HS-5 (cell line): ENCODE measurements at places on chromosomes 7 and 10.

DNA sequence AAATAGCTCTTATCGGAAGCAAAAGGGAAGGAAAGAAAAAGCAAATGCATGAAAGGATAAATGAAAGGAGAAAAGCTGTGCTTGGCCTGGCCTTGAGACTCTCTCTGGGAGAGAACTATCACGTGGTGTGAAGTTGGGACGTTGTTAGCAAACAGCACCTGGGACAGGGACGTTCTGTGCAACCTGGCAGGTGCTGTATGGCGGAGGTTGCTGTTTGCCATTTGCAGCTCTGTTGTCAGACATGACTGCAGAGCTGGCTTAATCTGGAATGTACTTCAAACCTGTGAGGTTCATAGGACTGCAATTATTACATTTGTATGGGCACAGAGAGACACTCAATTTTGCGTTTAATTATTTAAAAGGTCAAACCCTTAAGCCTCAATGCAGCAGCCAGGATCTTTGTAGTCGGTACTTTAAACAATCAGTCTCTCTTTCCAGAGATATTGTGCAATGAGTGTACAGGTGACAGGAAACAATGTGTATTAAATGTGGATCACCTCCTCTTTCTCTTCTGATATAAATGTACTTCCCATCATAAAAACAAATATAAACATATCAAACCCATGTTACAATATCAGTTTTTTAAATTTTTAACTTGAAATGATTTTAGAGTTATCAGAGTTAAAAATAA is 800.5 kb upstream of the KCND2 start:
- no peak for DNase-seq

DNA sequence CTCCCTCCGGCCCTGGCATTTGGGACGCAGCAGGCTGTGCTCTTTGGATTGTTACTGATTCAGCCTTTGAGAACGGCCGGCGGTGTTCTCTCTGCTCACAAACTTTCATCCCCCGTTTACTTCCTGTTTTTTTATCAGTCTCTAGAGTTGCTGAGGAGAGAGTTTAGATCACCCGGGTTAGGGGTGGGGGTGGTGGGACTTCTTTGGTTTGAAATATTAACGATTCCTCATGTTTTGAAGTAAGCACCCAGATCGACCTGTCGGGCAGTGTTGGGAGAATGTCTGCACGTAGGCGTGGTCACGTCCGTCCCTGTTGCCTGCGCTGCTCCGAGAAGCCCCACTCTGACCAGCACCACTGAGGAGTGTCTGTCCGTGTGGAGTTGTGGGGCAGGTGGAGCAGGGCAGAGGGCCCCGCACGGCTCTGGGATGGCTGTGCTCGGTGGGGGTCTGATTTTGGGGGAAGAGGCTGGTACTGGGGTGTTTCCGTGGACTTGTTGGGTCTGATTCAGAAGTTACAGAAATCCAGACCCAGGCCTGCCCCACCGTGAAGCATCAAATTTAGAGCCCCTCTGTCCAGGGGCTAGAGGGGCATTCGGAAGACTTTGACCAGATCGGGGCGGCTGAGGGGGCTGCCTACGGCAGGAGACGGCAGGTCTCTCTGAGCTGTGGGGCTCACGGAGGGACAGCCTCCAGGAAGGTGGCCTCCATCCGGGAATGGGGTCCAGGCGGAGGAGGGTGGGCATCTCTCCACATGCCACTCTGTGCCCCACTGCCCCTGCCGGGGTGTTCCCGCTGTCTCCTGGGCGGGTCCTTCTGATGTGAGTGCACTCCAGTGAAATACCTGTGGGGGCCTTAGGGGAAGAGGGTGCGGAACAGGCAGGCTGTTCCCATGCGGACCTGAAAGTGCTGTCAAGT is 7.4 kb downstream of the INPP5A start:
- DNase-seq, result no peak

- DNase-seq, result no peak
Observed at GRCh38 chr7:8988267-8988666, 554.9 kb downstream of the NXPH1 start.

DNA sequence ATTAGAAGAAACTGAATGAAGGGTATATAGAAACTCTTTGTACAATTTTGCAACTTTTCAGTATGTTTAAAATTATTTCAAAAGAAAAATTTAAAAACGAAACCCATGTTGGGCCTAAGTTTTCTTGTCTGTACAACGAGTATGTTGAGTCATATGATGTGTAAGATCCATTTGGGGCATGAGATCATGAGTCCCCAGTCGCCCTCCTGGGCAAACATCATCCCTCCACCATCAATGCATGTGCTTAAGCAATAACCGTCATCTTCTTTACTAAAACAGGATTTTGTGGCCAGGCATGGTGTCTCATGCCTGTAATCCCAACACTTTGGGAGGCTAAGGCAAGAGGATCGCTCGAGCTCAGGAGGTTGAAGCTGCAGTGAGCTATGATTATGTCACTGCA is 54.2 kb upstream of the CDCA7L start:
- peak; percentile 80 for DNase-seq

GRCh38 chr7:83936056-83936708 is 258.4 kb downstream of the SEMA3A start:
- DNase-seq, result no peak

DNA sequence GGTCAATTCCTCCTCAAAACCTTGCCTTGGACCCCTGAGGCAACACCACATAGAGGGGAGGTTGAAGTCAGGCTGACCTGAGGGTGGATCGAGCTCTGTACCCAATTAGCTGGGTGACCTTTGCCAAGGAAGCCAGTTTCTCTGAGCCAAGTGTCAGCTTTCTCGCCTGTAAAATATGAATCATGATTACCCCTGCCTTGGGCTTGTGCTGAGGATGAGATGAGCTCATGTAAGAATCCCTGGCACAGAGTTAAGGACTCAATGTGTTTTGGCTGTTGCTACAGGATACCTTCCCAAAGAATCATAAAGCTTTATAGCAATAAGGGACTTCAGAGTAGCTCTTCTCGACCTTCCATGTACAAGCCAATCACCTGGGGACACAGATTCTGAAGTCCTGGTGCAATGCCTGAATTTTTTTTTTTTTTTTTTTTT is 43.5 kb upstream of the CACUL1 start:
- DNase-seq, result peak; percentile 37

DNA sequence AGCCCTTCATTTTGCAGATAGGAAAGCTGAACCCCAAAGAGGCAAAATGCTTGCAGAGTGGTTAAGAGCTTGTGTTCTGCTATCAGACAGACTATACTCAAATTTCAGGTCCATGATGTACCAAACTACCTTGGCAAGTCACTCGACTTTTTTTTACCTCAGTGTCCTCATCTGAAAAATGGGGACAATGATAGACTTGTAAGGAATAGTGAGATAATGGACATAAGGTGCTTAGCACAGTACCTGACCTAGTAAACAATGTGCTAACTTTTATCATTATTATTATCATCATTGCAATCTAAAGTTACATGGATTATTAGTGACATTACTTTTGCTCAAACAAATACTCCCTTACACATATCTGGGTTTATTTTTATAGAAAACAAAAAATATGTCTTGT is 79.4 kb upstream of the ARID5B start:
- DNase-seq, result no peak

DNA sequence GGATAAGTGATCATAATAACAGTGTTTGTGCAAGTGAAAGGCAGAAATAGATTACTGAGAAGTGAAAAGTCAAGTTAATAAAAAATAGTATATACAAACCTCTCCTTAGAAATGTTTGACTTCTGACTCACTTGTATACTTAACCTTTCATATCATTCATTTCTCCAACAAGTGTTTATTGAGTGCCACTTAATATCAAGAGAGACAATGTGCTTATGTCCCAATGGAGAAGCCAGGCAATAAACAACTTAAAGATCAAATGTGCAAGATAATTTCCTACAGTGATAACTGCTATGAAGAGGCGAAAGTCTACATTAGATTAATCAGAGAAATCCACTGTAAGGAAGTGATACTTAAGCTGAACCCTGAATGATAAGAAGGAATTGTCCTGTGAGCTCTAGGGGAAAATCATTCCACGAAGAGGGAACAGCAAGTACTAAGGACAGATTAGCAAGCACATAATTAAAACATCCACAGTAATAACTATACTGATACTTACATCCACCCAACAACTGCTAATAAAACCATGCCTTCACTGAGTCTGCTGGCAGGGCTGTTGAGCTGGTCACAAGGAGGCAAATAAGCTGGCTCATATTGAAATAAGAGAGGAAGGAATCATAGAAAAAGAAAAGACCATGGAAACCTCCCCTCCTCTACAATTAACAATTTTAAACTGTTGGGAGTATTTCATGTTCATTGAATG is 203.5 kb downstream of the CTNNA3 start:
- DNase-seq, result no peak

DNA sequence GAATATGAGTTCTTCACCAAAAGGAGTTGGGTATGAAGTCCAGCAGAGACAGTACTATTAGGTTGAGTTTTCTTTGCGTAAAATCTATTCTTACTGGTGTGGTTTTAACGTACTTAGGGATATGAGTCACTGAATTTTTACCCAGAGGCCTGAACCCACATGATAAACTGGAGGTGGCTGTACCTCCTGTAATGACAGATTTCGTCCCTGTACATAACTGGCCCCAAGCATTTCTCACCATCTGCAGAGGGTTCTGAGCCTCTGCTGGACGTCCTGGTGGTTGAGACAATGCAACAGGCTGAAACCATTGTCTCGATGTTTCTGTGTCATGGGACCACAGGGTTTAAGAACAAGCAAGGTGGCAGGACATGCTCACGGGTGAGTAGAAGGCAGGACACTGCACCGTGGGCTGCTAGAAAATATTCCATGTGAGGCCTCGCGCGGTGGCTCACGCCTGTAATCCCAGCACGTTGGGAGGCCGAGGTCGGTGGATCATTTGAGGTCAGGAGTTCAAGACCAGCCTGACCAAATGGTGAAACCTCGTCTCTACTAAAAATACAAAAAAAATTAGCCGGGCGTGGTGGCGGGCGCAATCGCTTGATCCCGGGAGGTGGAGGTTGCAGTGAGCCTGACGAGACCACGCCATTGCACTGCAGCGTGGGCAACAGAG is 233.9 kb downstream of the DNAJB6 start:
- no peak for DNase-seq

GRCh38 chr10:4786043-4786839 is 39.8 kb upstream of the AKR1E2 start:
- DNase-seq, result no peak

DNA sequence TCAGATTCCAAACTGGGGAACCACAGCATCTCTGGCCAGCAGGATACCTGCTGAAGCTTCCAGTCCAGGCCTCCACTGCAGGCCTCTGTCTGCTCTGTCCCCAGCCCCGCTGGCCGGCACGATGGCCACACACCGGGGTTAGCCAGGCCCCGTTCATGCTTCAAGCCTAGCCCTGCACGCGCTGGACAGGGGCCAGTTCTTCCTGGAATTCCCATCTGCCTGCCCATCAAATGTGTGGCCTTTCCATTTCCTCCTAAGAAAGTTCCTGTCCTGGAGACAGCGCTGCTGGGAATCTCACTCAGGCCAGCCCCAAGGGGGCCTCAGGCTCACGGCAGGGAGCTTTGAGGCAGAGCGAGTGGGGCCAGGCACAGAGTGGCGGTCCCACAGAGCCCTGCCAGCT is 18.0 kb downstream of the SH2B2 start:
- no peak for DNase-seq

- DNase-seq, result no peak
Observed at GRCh38 chr7:130560972-130561371, 69.1 kb downstream of the MEST start.

GRCh38 chr7:25989140-25989705 is 162.8 kb upstream of the NFE2L3 start:
- DNase-seq, result no peak

DNA sequence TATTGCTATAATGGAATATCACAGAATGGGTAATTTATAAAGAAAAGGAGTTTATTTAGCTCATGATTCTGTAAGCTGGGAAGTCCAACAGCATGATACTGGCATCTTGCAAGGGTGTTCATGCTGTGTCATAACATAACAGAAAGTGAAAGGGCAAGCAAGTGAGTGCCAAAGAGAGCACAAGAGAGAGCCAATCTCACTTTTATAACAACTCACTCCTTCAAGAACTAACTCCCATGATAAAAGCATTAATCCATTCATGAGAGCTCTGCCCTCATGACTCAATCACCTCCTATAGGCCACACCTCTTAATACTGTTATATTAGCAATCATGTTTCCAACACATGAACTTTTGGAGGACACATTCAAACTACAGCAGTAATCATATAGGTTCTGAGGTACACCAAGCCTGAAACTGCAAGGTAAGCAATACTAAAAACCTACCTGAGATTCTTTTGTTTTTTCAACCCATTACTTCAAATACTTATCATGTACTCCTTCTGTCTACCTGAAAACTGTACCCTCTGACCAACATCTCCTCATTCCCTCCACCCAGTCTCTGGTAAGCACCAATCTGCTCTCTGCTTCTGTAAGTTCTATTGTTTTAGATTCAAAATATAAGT is 219.7 kb downstream of the MTERF1 start:
- DNase-seq, result no peak

DNA sequence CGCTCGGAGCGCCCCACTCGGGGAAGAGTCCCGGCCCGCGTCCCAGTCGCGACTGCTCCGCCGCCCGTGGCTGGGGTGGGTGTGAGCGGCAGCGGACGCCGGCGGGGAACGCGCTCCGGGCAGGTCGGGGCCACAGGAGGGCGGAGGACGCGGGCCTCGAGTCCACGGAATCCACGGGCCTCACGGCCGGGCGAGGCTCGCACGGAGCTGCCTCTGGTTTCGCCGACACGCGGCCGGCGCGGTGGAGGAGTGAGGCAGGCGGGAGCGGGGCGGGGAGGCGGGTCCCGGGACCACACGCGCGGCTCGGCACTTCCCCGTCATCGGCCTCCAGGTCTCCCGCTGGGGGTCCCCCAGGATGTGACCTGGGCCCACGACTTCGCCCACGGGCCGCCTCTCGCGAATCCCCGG is 533 bp upstream of the NKX6-2 start:
- no peak for DNase-seq

DNA sequence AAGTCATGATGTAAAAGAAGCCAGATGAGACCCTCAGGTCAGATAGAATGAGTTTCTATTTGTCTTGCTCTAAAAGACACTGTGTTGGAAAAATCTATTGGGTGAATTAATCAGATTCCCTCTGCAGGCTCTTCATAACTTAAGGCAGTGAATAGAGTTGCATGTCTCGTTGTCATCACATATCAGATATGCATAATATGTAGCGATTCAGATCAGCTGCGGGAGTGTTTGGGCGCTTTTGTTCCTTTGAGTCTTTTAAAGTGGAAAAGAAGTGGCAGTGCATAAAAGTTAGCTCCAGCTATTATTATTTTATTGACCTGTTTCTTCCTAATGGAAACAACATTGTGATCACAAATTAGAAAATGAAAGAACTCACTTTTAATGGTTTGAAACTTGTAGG is 84.4 kb downstream of the CDK14 start:
- DNase-seq, result no peak

- peak; percentile 90 for DNase-seq
Observed at GRCh38 chr10:110221721-110222261, 14.4 kb downstream of the MXI1 start.

GRCh38 chr7:84393786-84394185 is 199.2 kb upstream of the SEMA3A start:
- DNase-seq, result no peak

GRCh38 chr10:53223851-53224250 is 451.3 kb upstream of the MBL2 start:
- no peak for DNase-seq

- DNase-seq, result no peak
Observed at GRCh38 chr10:133529576-133529946, 2.4 kb downstream of the CYP2E1 start.
